ENCODE measurements at places on chromosomes 2 and 18.

DNA sequence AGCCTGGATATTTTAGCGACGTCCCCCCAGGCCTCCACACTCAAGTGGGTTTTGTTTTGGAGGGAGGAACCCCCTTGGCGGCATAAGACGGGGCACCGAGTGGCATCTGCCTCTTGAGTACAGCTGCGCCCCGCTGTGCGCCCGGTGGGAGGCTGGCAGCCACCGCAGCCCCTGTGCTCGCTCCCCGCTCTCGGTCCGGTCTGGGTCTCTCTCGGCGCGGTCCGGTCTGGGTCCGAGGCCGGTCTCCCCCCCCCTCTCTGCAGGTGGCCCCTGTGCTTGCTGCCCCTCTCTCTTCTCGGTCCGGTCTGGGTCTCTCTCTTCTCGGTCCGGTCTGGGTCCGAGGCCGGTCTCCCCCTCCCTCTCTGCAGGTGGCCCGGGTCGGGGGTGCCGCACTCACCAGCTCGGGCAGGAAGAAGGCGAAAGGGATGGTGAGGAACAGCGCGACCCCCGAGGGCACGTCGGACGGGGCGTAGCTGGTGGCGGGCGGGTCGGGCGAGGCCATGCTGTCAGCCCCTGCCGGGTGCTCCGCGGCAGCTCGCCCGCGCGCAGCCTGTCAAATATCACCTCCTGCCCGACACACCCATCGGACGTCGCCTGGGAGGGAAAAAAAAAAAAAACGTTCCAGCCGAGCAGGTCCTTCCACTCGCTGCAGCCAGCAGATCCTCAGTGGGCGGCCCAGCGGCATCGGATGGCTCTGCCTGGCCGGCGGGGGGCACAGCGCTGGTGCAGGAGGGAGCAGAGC, at the start of gene MALL:
MALL (minus strand) TSS at position 532 of the 742 bp plus-strand sequence; CDS start at position 502, 30 bp downstream.
- peak; percentile 43 for DNase-seq

DNA sequence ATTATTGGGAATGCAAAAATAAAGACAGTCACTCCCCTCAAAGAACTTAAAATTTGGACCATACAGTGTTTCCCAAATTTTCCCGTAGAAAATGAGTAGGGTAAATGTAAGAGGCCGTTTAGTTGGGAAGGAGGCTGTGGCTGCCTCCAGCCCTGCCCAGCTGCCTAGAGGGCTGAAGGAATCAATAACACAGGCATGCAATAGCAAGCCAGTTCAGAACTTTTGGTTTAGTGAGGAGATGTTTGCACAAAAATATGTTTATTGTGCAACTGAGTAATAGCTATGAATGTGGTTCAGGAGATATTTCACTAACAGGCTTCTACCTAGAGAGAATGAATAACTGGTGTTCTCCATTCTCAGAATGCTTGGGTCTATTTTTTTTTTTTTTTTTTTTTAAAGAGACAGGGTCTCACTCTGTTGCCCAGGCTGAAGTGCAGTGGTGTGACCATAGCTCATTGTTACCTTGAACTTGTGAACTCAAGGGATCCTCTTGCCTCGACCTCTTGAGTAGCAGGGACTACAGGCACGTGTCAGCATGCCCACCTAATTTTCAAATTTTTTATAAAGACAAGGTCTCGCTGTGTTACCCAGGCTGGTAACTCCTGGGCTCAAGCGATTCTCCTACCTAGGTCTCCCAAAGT, 23.6 kb downstream of the UGP2 start:
- no peak for DNase-seq

DNA sequence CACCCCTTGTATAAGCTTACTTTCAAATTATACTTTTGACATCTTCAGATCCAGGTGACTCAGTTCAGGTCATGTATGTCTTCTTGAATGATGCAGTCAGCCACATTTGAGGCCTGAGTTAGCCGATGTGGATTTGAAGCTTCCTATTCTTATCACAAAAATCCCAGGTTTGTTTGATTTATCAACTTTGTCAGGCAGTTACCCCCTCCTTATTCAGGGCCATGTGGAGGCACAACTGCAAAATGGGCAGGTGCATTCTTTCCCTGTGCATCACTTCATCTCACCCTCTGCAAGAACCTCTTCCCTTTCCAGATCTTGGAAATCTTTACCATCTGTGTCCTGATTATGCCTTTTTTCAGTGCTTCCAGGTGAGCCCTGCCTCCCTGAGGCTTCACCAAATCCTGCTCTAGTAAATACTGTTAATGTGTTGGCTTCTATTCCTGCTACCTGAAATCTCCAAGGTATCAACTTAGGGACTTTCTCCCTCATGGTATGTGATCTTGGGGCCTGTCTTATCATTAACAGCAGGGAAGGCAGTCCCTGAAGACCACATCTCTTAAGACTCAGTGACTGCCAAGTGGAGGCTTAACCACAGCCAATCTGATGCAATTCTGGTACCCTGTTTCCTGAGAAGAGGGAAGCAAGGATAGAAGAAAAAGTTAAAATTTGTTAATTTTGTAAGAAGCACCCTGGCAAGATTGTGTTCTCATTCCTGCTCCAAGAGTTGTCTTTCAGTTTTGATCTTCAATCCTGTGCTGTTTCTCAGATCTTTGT, 9.4 kb upstream of the ARHGAP28 start:
- DNase-seq: no peak

DNA sequence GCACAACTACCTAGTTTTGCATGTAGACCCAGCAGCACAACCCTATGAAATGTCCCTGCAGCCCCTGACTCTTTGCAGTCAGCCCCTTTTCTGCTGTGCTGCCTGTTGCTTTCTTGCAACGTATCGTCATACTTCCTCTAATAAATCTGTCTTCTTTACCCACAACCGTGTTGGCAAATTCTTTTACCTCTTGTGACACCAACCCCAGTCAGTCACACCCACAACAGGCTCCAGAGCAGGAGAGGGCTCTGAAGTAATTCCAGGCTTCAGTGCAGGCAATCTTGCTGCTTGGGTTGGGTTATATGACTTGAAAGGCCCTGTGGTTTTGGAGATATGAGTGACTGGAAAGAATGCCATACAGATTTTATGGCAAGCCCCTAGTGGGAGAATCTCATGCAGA, 79.1 kb upstream of the KCNH7 start:
- DNase-seq: no peak

GRCh38 chr2:74119339-74119738, 28.4 kb downstream of the BOLA3 start:
- DNase-seq: no peak

GRCh38 chr2:109182426-109182825, 53.4 kb downstream of the SH3RF3 start:
- no peak for DNase-seq

- no peak for DNase-seq
These were observed 23.3 kb downstream of the CHST10 start for GRCh38 chr2:100394111-100394641.

- no peak for DNase-seq
These were observed 171.9 kb downstream of the LTBP1 start for GRCh38 chr2:33118651-33119050.

DNA sequence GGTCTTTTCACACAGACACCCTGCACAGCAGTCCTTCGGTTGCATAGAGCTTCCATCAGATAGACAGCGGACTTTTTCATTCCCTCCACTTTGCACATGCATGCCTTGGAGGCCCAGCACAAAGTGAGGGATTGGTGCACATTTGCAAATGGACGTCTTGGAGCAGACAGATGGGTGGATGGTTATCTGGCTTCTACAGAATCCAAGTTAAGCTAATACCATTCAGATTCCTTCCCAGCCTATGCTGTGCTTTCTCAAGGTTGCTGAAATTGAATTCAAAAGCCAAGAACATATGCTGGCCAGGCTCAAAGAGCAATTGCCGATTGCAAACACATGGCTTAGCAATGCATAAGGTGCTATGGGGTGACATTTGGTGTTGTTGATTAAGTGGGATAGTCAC, 186.4 kb downstream of the VAPA start:
- no peak for DNase-seq

DNA sequence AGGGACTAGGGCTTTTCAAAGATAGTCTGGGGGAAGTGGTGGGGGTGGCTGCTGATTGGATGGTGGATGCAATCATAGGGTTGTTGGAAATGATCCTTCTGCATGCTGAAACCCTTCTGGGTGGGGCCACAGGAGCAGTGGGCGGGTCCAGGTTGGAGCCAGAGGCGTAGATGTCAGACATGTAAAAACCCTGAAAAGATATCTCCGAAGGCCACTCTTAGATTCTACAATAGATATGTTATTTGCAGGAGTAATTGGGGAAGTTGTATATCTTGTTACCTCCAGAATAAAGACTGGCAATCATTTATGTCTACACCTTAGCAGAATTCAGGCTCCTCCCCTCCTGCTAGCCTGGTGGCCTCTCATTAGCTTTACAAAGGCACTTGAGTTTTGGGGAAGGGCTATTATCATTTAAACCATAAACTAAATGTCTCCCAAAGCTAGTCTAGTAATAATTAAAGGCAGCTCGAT, 8.2 kb upstream of the FAM98A start:
- DNase-seq: no peak

- no peak for DNase-seq
These were observed 268.3 kb downstream of the PTH2R start for GRCh38 chr2:208674919-208675318.

- DNase-seq: no peak
These were observed 70.5 kb upstream of the CCBE1 start for GRCh38 chr18:59767732-59768131.

- no peak for DNase-seq
These were observed 10.1 kb downstream of the SERPINB8 start for GRCh38 chr18:63980027-63980426.

GRCh38 chr2:169968743-169969142, 141.5 kb downstream of the UBR3 start:
- no peak for DNase-seq

GRCh38 chr2:207202645-207203044, 36.9 kb upstream of the KLF7 start:
- DNase-seq: no peak

DNA sequence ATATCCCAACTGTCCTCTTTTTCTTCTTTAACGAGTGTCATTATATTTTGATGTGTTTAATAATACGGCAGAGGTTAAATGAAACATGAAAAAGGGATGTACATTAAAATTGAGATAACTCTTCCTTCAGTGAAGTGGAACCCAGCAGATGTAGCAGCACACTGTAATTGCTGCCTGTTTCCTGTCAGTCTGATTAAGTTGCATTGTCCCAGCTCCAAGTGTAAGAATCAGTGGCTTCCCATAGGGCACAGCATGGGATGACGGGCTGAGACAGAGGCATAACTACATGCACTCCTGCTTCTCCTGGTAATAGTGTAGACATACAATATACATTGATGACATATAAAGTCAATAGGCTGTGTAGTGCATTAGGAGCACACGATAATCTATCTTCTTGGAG, 175.8 kb upstream of the TCF4 start:
- no peak for DNase-seq

GRCh38 chr2:238879043-238879442, 31.2 kb downstream of the TWIST2 start:
- no peak for DNase-seq

- no peak for DNase-seq
These were observed 59.4 kb downstream of the STEAP3 start for GRCh38 chr2:119282996-119283511.

DNA sequence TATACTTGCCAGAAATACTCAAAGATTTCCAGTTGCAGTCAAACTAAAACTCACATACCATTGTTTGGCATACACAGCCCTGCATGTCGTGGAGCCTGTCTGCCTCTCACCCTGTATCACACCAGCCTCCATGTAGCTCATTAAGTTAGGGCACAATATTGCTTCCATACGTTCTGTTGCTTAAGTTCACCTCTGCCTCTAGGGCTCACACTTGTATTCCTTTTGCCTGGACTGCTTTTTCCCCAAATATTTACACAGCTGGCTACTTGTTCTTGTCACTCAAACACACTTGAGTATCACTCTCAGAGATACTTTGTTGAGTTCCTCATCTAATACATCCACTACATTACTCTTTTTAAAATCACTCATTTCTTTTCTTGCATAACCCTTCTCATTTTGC, 83.1 kb downstream of the PTH2R start:
- DNase-seq: peak; percentile 98

DNA sequence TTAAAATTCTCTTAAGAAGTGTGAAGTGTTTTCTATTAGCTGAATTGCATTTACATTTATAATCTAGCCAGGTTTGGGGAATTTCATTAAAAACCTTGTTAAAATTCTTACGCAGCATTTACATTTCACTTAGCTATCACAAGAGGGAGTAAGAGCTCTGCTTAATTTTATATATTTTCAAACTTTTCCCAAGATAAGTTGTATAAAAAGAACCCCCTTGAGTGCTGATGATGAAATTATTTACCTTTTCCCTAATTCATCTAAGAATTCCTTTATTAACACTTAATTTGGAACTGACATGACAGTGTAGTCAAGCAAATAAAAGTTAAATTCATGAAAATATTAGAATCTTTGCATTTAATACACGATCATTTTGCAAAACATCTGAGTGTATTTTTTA, 54.2 kb upstream of the ZSWIM2 start:
- DNase-seq: no peak

GRCh38 chr18:60943297-60943696, 389.9 kb upstream of the CDH20 start:
- DNase-seq: no peak
